ENCODE measurements at places on chromosomes 13 and 19.

DNA sequence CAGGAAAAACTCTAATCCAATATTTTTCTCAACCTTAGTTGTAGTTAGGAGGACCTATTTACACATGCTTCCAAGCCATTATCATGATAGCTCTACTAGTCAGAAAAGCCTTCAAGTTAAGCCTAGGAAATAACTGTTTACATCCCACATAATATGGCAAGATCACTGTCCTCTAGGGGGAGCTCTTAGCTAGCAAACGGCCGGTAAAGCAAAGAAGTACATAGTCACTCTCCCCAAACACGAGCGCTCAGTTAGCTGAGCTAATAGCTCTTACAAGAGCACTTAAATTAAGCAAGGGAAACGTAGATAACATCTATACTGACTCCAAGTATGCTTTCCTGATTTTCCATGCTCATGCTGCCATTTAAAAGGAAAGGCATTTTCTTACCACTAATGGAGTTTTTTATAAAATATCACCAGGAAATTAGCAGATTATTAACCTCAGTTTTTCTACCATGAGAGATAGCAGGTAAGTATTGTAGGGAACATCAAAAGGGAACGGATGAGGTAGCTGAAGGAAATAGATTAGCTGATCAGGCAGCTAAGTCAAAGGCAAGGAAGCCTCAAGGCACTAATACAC, 100.6 kb upstream of the PABPC3 start:
- DNase-seq, result peak; percentile 90

GRCh38 chr13:19074519-19074918, 107.1 kb downstream of the TUBA3C start:
- no peak for DNase-seq

DNA sequence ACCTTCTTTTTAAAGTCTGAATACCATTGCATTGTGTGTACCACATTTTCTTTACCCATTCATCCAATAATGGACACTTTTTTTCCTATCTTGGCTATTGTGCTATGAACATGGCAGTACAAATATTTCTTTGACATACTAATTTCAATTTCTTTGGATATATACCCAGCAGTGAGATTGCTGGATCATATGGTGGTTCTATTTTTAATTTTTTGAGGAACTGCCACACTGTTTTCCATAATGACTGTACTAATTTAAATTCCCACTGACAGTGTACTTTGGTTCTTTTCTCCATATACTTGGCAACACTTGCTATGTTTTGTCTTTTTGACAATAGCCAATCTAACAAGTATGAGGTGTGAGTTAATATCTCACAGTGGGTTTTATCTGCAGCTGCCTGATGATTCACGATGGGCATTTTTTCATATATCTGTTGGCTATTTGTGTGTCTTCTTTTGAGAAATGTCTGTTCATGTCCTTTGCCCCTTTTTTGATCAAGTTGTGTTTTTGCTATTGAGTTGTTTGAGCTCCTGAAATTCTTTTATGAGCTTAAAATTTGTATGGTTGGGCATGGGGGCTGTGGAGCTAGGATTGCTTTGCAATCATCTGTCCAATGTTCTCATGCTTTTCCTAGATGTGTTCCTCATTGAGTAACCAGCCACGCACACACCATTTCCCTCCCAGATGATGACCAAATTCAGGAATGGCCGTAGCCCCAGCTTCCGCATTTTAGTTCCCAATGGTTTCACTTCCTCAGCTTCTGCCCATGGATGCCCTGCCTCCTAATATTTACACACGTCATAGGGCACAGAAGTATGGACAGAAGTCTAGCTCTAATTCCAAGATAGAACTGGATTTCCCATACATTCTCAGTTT, 380.0 kb upstream of the SGCG start:
- no peak for DNase-seq

DNA sequence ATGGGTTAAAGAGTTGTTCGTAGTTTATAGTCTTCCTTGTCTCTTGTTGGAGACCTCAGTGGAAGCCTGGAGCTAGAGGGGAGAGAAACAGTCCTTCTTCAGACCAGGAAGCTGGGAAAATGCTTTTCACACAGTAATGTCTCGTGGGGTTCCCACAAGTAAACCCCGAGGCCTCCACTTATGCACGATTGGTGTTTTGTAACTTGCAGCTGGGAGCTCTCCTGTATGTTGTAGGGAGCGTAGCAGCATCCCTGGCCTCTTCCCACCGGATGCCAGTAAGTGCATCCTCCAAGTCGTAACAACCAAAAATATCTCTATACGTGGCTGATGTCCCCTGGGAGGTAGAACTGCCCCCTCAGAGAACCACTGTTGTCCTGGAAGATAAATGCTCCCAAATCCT, 3.5 kb downstream of the CHAF1A start:
- DNase-seq, result no peak

- DNase-seq, result no peak
These were observed 46.9 kb downstream of the ABCC4 start for GRCh38 chr13:95254339-95254738.

DNA sequence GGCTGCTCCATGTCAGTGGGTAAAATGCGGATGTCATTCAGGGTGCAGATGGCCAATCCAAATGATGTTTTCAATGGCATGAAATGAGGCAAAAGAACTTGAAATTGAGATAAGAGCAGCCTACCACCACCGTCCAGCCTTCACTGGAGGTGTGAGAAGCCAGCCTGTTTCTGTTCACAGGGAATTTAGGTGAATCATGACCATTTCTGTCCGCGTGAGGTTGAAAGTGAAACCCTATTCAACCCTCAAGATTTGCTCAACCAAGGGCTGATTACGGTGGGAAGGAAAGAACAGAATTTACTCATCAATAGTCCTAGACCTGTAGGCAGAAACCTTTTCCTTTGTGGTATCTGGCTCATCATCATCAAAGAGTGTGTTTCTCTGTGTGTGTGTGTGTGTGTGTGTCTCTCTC, 370.7 kb downstream of the COG6 start:
- no peak for DNase-seq

- DNase-seq, result no peak
These were observed 2.0 kb downstream of the GPR108 start for GRCh38 chr19:6735181-6735911.

Measured in eye (tissue), 1 donor.